ENCODE measurements at places on chromosomes 7 and 10. TPM values are rescaled to one million over a fixed set of nuclear protein-coding genes. Genes with fewer than 3 reads are reported as not detected.
A peak's percentile ranks its signal among the peaks of the same experiment; 100 is the strongest.

DNA sequence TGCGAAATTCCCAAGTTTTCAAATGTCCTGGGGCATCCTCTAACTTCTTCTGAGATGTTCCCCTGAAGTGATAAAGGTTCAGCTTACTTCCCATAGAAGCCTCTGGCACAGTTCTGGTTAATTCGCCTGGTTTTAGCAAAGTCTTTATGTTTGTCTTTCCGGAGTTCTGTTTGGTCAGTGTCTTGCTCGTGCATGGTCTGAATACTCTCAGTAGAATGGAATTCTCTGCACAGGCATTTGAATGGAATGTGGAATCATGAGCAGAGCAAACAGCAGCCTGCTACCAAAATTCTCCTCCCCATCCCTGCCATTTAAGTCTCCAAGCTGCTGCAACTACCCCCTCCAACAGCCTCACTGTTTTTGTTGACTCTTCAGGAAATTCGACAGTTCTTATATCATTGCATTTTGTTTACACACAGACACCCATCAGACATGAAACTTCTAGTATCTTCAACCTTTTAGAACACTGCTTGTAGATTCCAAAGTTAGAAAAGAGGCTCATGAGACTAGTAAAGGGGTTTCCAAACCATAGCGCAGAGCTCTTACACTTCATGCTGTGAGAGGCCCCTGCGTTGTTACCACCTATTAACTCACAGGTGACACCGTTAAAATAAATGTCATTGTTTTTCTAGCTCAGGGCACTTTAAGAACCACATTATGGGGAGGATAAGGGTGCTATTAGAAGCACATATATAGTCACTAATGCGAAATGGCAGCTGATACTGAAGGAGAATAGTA is 129.7 kb downstream of the PLCE1 start:
- peak; percentile 93 for DNase-seq

DNA sequence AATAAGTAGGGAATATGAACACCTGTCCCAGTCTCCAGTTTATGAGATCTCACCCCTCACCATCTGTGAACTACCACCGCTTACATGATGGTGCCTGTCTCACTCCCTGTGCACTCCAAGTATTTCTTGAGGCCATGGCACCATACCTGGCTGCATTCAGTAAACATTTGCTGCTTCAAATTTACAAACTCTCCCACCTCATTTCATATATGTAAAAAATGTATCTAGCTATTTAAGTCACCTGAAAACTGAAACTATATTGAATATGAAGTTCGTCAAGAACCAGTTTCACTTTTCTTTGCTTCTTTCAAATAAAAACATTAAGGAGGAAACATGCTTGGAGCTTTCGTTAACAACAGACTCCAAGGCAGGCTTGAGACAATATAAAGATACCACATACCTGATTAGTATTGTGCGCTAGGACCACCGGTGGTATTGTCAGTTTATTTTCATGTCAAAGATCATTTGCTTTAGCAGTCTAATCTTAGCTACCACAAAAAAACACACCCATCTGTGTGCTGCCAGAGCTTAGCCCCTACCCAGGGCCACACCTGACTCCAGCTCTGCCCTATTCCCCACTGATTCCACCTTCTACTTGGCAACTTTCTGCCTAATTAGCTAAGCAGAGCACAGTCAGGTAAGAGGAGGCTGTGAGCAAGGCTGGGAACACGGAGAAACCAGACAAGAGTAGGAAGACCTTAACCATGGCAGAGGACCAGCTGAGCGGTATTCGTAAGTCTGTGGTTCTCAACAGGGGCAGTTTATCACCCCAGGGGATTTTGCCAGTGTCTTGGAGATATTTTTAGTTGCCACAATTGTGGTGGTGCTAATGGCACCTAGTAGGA is 92.0 kb downstream of the ZFAND4 start:
- DNase-seq: no peak

- DNase-seq: no peak
Measured at GRCh38 chr7:5631152-5631551, 150.3 kb downstream of the RNF216 start.

DNA sequence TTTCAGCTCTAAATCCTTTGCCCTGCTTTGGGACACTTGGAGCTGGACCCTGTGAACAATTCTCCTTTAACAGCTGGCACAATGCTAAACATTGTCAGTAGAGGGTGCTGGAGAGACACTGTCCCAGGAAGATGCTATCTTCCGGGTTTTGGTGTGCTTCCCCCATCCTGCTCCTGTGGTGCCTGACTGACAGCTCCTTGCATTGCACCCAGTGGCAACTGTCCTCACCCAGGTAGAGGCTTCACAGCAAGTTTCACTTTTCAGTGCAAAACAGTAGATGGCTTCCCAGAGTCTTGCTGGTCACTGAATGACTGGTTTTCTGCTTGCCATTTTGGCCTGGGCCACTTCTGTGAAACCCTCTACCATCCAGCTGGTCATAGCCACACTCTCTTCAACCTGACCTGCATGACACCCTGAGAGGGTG is 77.3 kb downstream of the CDC14C start:
- peak; percentile 20 for DNase-seq

- DNase-seq: no peak
Measured at GRCh38 chr10:103643381-103643780, 149.9 kb downstream of the NEURL1 start.

DNA sequence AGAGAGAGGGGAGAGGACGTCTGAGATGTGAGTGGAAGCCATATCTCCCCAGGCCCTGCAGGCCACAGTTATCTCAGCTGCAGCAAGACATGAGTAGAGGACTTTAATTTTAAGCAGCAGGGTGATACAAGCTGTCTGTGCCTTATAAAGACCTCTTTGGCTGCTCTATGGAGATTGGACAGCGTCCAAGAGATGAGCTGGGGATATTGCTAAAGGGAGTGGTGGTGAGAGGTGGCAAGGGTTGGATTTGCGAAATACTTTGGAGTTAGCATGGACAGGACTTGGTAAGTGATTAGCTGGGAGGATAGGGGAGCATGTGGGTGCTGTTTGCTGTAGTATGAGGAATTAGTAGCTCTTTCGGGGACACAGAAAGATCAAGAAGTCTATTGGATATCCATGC is 191.8 kb downstream of the CACNB2 start:
- no peak for DNase-seq

DNA sequence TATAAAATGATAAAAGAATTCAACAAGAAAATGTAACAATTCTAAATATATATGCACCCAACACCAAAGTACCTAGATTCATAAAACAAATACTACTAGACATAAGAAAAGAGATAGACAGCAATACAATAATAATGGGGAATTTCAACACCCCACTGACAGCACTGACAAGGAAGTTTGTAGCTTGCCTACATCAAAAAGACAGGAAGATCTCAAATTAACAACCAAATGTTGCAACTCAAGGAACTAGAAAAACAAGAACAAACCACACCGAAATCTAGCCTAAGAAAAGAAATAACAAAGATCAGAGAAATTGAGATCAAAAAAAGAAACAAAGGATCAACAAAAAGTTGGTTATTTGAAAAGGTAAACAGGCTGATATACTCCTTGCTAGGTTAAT is 36.5 kb upstream of the TNKS2 start:
- no peak for DNase-seq

Gene GPR26
- total RNA-seq: not detected

Gene FXYD4
- not detected for total RNA-seq

Gene OR2A7
- total RNA-seq: not detected

Gene AKR1C4
- total RNA-seq: 0.28 TPM

Gene ITPRID1
- total RNA-seq: not detected
